IMR-90 (cell line): ENCODE measurements at places on chromosomes 12 and 14. TPM values are rescaled to one million over a fixed set of nuclear protein-coding genes. Genes with fewer than 3 reads are reported as not detected.
A peak's percentile ranks its signal among the peaks of the same experiment; 100 is the strongest.

DNA sequence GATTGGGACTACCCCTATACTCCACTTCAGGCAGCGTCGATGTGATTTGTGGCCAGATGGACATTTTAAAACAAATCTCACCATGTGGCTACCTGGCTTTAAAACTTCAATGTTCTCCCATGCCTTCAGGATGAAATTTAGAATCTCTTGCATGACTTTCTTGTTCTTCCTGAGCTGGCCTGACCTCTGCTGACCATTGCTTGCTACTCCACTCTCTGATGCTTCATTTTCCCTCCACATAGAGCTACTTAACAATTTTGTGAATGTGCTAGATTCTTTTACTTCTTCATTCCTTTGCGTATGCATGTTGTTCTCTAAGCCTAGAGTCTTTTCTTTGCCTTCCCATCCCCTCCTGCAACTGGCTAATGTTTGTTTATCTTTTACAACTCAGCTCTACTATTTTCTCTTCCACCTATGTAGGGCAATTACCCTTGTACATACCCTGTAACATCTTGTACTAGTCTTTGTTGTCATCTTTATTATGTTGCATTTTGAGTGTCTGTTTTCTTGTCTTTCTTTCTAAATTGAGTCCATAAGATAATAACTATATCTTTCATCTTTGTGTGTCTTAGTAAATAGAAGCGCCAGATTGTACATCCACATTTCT, 41.2 kb downstream of the YLPM1 start:
- DNase-seq, result peak; percentile 70

DNA sequence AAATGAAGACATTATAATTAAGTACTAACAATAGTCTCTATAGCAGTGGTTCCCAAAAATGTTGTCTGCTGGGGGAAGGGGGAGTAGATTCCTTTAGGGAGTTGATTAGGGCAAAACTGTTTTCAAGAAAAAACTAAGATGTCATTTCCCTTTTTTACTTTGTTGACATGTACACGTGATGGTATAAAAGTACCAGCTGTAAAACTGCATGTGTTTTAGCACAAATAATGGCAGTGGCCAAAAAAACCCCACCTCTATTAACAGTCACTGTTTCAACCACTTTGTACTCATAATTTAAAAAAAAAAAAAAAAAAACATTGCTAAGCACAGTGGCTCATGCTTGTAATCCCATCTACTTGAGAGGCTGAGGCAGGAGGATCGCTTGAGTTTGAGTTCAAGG, 61.7 kb downstream of the PPP1R12A start:
- DNase-seq, result no peak

DNA sequence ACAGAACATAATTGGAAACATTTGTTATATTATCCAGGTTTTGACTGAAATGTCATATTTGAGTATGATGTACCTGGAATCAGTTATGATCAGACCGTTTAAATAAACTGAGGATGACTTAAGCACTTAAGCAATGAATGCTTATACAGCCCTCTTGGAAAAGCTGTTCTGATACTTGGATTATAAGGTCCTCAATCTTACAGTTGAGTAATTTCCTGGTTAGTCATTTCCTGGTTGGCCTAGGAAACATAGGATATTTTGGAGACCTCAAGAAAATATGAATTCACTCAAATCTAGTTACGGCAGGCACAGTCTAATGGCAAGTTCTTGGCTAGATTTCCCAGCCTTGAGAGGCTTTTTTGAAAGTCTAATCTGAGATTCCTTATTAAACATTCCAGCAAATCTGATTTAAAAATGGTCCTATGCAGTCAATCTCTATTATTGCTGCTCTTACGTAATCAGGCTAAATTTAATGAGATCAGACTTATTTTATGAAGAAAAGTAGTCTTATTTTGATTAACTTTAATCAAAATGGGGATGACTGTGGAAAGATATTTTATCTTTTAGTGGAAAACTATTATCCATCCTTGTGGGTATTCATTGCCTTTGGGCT, 447.2 kb downstream of the SNAPC1 start:
- DNase-seq, result peak; percentile 89

Gene NKX2-1
- polyA plus RNA-seq, result not detected in 2 replicates
